Activated T-cell treated with anti-CD3 and anti-CD28 coated beads for 48 hours (primary cell): ENCODE measurements at places on chromosomes 5 and 9.

- DNase-seq: no peak
These were observed 60.9 kb downstream of the ICE1 start for GRCh38 chr5:5483350-5483749.

DNA sequence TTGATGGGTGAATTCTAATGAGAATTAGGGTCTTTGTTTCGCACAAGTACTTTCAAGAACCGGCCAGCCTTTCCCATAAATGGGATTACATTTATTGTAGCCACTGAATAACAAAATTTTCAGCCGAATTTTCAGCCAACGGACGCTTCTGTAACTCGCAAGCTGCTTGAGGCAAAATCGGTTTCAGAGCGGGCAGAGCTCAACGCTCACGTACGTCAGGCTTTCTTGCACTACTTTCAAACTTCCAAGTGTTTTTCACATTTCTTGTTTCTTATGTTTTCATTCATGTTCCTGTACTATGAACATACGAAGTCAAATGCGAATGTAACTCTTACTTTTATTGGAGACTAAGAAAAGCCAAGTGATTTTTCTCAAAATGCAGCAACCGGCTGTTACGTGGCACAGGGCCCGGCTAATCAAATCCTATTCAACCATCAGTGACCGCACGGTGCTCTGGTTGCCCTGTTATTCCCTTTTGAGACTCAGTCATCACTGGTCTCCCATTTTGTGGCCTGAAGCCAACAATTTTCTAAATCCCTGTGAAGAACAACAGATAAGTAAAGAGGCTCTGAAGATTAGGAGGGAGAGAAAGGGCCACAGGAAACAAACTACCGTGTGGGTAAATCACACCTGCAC, 68.5 kb downstream of the SLC28A3 start:
- DNase-seq: no peak

DNA sequence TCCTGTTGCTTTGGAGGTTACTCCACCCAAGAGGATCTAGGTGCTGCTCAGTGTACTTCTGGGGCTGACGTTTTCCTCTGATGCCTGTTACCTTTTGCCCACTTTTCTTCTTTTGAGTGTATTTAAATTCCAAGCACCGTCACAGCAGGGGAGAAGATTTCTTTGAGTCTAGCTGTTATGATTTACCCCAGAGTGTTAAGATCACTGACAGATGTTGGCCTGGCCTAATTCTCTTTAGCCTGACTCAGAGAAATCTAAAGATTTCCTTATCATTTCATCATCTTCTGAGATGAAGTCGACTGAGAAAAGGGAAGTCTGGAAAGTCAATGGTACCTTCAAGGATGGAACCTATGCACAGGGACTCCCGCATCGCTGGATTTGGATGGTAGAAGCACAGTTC, 191.5 kb downstream of the FBXL7 start:
- DNase-seq: no peak

DNA sequence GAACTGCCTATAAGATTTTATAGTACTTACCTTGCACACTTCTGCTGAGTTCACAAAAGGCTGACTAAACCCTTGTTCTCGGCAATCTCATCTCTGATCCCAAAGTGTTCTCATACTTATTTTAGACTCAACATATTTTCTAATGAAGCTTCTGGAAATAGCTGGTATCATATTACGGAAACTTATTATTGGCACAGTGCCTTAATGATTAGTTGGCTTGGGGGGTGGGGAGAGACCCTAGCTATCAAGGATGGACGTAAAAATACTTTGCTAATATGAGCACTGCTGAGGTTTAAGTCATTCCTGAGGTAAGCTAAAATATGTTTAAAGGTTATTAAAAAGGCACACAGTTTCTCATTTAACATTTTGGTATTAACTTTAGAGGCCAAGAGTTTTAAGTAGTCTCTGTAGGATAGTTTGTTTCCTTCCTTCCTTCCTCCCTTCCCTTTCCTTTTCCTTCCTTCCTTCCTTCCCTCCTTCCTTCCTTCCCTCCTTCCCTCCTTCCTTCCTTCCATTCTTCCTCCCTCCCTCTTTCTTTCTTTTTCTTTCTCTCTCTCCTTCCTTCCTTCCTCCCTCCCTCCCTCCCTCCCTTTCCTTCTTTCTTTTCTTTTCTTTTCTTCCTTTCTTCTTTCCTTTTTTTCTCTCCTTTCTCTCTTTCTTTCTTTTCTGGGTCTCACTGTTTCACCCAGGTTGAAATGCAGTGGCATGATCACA, 31.5 kb downstream of the ZSWIM6 start:
- no peak for DNase-seq

- no peak for DNase-seq
These were observed 112.0 kb upstream of the ZNF366 start for GRCh38 chr5:72619251-72619650.
